H1 (cell line): ENCODE measurements at places on chromosomes 7 and 10. TPM values are rescaled to one million over a fixed set of nuclear protein-coding genes. Genes with fewer than 3 reads are reported as not detected.

DNA sequence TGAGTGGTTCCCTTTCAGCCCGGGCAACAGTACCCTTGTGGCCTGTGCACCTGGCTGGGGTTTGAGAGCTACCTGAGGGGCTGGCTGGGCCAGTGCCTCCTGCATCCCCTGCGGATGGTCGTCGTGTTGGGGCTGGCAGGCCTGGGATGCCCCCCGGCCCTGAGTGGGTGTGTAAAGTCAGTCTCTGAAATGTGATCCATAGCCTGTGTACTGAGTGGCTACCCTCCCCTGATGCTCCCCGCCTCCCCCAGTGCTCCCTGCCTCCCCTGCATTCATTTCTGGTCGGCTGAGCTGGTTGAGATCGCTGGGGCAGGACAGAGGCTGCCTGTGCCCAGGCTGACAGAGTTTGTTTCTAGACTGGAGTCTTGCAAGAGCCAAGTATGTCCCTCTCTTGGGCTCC, 9.3 kb downstream of the ZNF316 start:
- no peak for DNase-seq

Gene DRGX
- not detected in 2 replicates for total RNA-seq

DNA sequence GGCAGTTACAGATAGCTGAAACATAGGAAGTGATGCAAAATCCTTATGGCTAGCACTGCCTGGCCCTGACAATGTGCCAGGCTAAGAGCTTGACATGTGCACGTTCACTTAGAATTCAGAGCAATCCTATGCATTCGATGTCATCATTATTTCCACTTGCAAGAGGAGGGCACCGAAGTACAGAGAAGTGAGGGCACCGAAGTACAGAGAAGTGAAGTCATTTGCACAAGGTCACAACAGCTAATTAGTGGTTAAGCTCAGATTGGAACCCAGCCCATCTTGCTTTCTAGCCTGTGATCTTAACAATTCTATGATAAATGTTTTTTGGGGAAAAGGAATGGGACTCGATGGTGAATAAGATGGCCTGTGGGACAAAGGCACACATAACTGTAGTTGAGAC, 73.4 kb downstream of the ARHGAP22 start:
- no peak for DNase-seq

Gene KAZALD1
- total RNA-seq: 0.84 and 1.9 TPM in 2 replicates

Gene HOXA6
- total RNA-seq: not detected in 2 replicates

Gene ETV1
- total RNA-seq: 87.5 and 91.2 TPM in 2 replicates

DNA sequence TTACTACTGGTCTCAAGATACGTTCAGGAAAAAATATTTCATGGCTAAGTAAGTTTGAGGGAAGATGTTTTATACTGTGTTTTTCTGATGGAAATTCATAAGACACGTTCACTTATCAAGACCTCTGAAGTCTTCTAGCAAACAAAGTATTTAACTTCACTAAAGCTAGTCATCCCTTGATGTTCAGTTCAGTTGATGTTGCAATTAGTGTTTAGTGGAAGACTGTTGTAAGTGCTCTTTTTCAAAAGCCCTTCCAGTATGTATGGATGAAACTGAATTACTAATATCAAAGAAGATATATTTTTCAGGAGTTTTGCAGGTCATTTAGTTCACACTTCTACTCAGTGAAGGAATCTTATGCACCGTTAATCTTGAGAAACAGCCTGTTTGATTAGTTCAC, 25.1 kb downstream of the CUL1 start:
- DNase-seq: no peak

GRCh38 chr7:153503093-153503492, 549.1 kb upstream of the DPP6 start:
- DNase-seq: no peak

Gene BLOC1S2
- total RNA-seq: 46.5 and 50.6 TPM in 2 replicates

GRCh38 chr7:119999738-120000475, 273.1 kb upstream of the KCND2 start:
- no peak for DNase-seq

- DNase-seq: no peak
Observed at GRCh38 chr7:107779647-107780099, 23.4 kb downstream of the SLC26A3 start.

DNA sequence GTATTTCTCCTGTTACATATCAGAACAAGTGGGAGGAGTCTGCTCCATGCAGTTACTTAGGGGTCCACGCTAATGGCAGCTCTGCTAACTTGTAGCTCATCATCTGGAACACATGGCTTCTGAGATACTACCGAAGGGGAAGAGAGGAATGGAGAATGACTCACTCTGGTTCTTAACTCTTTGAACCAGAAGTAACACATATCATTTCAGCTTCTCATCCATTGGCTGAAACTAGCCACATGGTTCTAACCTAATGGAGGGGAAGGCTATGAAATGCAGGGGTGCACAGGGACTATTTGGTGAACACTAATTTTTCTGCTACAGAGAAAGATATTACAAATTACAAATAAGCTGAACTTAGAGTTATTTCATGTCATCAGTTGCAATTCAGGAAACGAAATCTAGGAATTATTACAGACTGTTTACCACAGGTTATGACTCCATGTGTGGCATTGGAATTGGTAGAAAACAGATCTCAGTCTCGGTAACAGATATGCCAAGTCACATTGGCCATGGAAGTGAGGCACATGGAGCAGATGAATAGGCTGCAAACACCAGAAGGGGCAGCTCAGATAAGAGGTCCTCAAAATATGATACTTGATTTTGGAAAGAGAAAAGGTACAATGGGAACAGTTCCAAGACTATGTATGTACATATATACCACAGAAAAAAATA, 9.4 kb upstream of the KAT6B start:
- DNase-seq: no peak

GRCh38 chr10:1215862-1216573, 159.8 kb downstream of the WDR37 start:
- DNase-seq: no peak

DNA sequence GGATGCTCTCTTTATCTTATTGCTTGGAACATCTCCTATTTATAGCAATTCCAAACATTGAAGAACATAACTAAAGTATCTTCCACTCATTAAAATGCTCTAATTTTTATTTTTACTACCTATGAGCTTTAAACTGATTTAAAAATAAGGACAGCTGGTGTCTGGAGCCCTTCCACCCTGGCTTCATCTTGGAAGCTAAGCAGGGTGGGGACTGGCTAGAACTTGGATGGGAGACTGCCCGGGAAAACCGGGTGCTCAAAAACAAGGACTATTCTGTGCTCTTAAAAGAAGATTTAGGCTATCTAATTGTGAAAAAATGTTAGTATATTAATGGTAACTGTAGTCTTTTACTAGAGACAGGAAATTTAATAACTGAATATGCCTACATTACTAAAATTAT, 69.2 kb downstream of the ARMC3 start:
- peak; percentile 69 for DNase-seq

Gene CNPY1
- total RNA-seq: not detected in 2 replicates

DNA sequence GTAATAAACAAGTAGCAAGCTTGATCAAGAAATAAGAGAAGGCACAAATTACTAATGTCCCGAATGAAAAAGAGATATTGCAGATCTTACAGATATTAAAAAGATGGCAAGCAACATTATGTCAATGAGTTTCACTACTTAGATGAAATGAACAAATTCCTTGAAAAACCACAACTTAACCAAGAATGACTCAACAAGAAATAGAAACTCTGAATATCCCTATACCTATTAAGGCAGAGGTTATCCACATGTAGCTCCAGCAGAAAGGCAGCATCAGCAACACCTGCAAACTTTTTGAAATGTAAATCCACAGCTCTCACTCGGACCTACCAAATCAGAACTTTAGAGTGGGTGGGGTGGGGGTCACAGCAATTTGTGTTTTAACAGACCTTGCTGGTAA, 33.6 kb downstream of the PDE1C start:
- no peak for DNase-seq

GRCh38 chr7:158033196-158033595, 554.4 kb downstream of the PTPRN2 start:
- DNase-seq: no peak

DNA sequence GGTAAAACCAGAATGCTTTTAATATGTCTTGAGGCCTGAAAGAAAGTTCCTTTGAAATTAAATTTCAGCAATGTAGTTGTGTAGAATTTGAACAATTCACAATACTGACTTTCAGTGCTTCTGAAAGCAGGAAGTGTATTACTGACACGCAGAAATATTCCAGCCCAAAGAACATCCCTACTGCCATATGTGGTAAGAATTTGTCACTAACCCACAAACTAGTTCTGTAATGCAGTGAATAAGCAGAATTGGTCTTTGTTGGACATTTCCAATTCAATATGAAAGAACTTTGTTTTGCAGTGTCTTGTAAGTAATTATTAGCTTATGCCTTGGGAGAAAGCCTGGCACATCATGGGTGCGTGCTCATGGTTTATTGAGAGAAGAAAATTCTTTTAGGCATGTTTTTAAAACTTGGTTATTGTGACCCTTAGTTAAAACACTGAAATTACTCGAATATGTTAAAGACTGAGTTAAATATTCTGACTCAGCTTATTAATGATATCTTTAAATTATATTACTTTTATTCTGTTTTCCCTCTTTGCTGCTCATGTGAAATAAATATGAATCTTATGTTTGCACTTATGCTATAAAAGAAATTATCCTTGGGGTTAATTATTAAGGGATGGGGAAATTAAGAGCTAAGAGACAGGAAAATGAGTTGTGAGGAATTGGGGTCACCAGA, 33.4 kb downstream of the PTPN12 start:
- DNase-seq: no peak

Gene ANKRD7
- total RNA-seq: not detected in 2 replicates

Gene SMNDC1
- 48.6 and 53.5 TPM in 2 replicates for total RNA-seq

DNA sequence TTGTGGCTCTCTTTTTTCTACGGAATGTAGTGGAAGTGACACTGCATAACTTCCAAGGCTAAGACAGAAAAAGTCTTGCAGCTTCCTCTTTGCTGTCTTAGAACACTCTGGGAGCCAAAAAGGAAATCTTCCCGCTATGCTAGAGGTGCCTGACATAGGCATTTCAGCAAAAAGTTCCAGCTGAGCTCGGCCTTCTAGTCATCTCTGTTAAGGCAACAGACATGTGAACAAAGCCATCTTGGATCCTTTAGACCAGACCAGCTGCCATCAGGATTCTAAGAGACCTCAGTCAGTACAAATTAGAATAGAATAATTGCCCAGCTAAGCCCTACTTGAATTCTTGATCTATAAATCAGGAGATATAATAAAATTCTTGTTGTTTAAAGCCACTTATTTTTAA, 16.3 kb upstream of the COL1A2 start:
- DNase-seq: no peak

GRCh38 chr7:17407229-17407628, 108.8 kb downstream of the AHR start:
- no peak for DNase-seq

Gene CUBN
- total RNA-seq: 0.04 TPM in 2 replicates
